Activated naive CD4-positive, alpha-beta T cell treated with anti-CD3 and anti-CD28 coated beads, Interleukin-2, amount 10 ng/mL, durations not matched to agents 7 days and 5 days (primary cell): ENCODE measurements at places on chromosomes 2 and 18.
A peak's percentile ranks its signal among the peaks of the same experiment; 100 is the strongest.

GRCh38 chr18:77444385-77444784, 194.7 kb downstream of the GALR1 start:
- H3K4me3 ChIP-seq, result no peak overlapping the region
- H3K27me3 ChIP-seq, result peaks cover 11% of the 10 kb centered on the region
- no peak overlapping the region for H3K27ac ChIP-seq
- H3K36me3 ChIP-seq, result no peaks in the 10 kb centered on the region
- H3K4me1 ChIP-seq, result peaks cover 2% of the 10 kb centered on the region

- H3K4me3 ChIP-seq, result no peak overlapping the region
- H3K36me3 ChIP-seq, result no peaks in the 10 kb centered on the region
- no peaks in the 10 kb centered on the region for H3K27me3 ChIP-seq
- no peak overlapping the region for H3K27ac ChIP-seq
Measured at GRCh38 chr18:56038171-56039030, 450.4 kb upstream of the TCF4 start.

DNA sequence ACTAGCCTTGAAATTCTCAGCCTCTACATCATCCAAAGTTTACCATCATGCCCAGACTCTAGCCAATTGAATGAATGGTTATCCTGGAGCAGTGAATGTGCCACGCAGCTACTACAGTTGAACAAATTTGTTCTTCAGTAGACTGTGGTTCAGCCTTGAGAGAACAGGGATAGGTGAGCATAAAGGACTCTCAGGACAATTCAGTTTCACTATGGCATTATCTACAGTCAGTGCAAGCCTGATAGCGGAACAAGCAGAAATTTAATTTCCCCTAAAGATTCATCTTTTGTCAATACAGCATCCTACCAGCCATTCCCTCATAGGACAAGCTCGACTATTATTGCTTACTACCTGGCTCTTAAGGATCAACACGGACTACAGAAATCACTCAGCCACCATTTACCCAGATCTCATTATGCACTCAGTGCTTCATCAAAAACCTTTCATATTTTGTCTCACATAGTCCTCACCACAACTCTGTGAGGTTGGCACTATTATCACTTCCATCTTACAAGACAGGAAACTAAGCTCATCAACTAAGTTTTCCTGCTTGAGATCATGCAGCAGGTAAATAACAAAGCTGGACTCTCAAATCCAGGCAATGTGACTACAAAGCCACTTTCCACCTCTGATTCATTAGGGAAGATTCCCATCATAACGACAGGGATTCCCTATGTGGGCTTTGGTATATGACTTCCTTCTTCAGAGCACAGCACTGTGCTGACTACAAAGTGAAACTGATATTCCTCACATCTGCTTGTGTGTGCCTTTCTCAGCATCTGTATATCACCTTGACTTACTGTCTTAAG, 181.5 kb upstream of the ACVR2A start:
- peak overlapping the region; percentile 85 for H3K27ac ChIP-seq
- peaks cover 5% of the 10 kb centered on the region for H3K36me3 ChIP-seq
- peak overlapping the region; percentile 27 for H3K4me3 ChIP-seq
- peak; percentile 23 for DNase-seq

GRCh38 chr2:69225933-69226332, 161.1 kb downstream of the GFPT1 start:
- peaks cover 35% of the 10 kb centered on the region for H3K27me3 ChIP-seq
- DNase-seq, result no peak
- H3K4me3 ChIP-seq, result no peak overlapping the region
- H3K27ac ChIP-seq, result no peak overlapping the region

- no peaks in the 10 kb centered on the region for H3K36me3 ChIP-seq
- H3K4me3 ChIP-seq, result no peak overlapping the region
- H3K27me3 ChIP-seq, result no peaks in the 10 kb centered on the region
- H3K27ac ChIP-seq, result no peak overlapping the region
- H3K4me1 ChIP-seq, result no peaks in the 10 kb centered on the region
Measured at GRCh38 chr2:198188982-198189381, 384.6 kb downstream of the PLCL1 start.

GRCh38 chr18:42921226-42921737, 194.2 kb downstream of the RIT2 start:
- H3K27me3 ChIP-seq, result no peaks in the 10 kb centered on the region
- no peaks in the 10 kb centered on the region for H3K36me3 ChIP-seq
- H3K27ac ChIP-seq, result no peak overlapping the region
- no peak overlapping the region for H3K4me3 ChIP-seq
- H3K4me1 ChIP-seq, result no peaks in the 10 kb centered on the region
